ENCODE measurements at places on chromosomes 6 and 20. TPM values are rescaled to one million over a fixed set of nuclear protein-coding genes. Genes with fewer than 3 reads are reported as not detected.

C20orf202 gene
- not detected for total RNA-seq

PROKR2 gene
- total RNA-seq: 3.3 TPM

GSTA2 gene
- not detected for total RNA-seq

SLC44A4 gene
- 2.5 TPM for total RNA-seq

CDH22 gene
- 0.39 TPM for total RNA-seq

RIOK1 gene
- total RNA-seq: 26.9 TPM

ELOVL4 gene
- total RNA-seq: 15.1 TPM

TGM3 gene
- not detected for total RNA-seq

VWA7 gene
- total RNA-seq: 1.5 TPM

COL9A3 gene
- total RNA-seq: 76.0 TPM

GRCh38 chr6:135604035-135604860 lies 106.7 kb upstream of the AHI1 start:
- DNase-seq: no peak

DNA sequence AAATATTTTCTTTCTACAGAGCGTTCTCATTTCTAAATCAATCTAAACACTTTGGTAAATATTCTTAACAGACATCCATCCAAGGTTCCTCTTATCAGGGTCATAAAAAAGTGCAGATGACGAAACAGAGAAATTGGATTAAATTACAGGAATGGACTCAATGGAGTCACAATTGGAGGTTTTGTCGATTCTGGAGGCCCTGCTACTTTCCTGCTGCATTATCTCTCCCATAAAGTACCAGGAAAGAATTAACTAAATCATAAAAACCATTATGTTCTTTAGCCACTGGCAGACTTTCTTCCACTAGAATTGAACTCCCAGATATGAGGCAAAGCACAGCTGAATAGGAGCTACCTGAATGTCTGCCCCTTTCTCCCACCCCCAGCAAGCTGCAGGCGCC lies 610.6 kb downstream of the HDGFL1 start:
- DNase-seq: no peak

- DNase-seq: no peak
These were observed 70.2 kb upstream of the TMEM170B start for GRCh38 chr6:11467364-11467763.

GRCh38 chr20:48538856-48539255 lies 288.9 kb downstream of the PREX1 start:
- no peak for DNase-seq

DNA sequence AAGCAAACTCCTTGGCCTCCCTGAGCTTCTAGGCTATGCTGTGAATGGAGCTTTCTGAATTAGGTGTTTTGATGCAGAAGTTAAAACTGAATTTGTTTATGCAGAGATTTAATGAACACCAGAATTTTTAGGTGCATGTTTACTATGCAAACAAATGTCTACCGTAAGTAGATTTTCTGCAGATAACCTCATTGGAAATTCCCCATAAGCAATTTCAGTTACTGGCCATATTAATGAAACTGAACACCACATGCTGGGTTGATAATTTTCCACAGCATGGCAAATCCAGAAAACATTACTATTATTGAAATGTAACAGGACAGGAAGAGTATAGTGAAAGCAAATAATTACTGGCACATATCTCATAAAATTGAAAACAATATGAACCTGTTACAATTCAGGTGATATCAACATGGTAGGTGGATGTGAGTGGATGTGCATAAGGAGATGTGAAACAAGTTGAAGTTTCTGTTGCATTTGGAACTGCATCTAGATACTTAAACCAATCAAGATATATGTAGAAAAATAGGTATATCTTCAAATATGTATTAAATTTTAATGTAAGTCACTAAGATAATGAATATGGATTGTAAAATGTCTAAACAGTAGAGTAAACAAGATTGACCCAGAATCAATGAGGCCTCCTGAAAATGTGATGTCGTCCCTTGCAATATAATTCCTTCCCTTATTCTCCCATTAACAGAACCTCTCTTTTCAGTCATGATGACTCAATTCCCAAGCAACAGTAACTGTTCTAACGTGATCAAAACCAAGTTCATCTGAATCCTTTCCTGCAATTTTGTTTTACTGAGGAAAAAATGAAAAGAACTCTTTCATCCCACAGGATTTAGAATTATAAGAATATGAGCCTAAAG lies 11.0 kb downstream of the PTCHD4 start:
- no peak for DNase-seq

GRCh38 chr6:129124347-129124746 lies 241.4 kb downstream of the LAMA2 start:
- DNase-seq: no peak

DNA sequence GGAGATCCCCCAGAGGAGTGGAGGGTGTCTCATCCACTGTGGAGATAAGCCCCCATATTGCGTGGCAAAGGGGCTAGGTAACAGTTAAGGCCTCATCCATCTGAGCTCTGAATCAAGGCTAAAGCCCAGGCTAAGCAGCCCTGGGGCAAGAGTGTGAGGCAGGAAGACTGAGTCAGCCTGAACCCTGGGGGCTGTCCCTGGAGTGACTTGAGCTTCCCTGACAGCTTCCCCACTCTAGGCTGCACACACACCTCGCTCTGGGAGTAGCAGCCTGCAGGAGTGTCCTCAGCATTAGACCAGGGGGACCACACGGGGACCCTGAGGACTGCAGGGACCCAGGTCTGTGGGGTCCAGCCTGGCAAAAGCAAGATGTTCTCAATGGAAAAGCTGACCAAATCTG lies 27.9 kb downstream of the UBD start:
- DNase-seq: peak; percentile 36

DNA sequence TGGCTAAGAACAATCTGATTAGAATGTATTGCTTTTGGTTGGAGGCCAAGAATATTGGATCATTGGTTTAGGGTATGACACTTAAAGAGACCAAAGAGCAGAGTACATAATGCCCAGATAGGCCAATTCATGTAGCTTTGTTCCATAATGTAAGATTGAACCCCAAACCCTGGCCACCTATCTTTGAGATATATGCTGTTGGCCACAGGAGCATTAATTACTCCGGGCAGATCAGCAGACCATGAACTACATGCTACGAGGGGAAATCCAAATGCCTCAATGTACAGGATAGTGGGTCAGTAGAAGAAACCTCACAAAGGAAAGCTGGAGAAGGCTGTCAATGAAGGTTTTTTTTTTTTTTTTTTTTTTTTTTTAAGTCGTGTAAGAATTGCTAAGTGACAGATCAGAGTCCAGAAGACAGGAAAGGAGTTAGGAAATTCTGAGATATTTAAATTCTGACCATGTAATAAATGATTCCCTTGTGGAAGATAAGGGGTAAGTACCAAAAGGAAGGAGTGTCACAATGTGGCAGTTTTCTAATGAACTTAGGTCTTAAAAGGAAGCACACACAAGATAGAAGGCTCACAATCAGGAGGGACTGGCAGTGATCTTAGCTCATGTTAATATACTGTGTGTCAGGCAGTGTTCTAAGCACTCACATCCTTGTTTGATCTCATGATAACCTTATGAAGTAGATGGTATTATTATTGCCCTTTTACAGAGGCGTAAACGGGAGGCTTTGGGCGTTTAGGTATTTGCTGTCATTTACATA lies 61.4 kb downstream of the CARMIL1 start:
- DNase-seq: no peak

DNA sequence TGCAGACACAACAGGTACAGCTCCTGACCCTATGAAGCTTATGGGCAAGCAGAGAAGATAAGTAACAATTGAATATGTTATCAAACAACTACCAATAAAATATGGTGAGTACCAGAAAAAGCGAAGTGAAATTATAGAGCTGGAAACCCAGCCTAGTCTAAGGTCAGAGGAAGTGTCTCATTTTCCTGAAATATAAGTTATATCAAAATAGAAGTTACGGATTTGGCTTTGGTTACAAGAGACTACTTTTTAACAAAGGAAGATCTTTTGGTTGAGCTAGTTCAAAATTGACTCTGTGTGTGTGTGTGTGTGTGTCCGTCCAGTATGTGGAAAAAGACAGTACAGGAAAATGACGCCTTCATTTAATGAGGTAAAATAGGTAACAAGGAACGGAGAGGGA lies 8.9 kb downstream of the STX11 start:
- no peak for DNase-seq

- no peak for DNase-seq
These were observed 472.5 kb downstream of the EPM2A start for GRCh38 chr6:145262771-145263170.

- DNase-seq: no peak
These were observed 42.7 kb downstream of the TBPL1 start for GRCh38 chr6:133995758-133996157.

DNA sequence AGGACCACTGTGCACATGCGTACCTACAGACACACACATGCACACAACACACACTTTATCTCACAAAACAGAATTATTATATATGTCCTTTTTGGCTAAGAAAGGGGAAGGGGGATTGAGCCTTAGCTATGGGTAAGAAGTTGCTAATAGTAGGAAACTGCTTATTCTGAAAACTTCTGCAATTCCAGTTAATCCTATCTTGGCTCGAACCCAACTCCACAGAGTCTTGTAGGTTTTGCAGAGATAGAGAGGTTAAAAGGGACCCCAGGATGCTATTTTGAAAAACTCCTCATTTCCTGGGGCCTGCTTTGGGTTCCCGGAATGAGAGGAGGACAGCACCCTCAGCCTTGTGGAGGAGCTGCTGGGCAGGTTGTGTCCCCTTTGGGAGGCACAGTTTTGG lies 233.8 kb downstream of the CLIC5 start:
- no peak for DNase-seq

GRCh38 chr6:118281291-118281690 lies 266.8 kb upstream of the PLN start:
- no peak for DNase-seq
